ENCODE measurements at places on chromosomes 7 and 10.

- no peak for DNase-seq
Measured at GRCh38 chr10:12589291-12589690, 239.9 kb downstream of the CAMK1D start.

- no peak for DNase-seq
Measured at GRCh38 chr10:128808921-128809440, 658.1 kb upstream of the MGMT start.

- no peak for DNase-seq
Measured at GRCh38 chr7:132672200-132672990, 96.1 kb upstream of the PLXNA4 start.

GRCh38 chr10:124066781-124067714 is 26.4 kb downstream of the CHST15 start:
- no peak for DNase-seq

DNA sequence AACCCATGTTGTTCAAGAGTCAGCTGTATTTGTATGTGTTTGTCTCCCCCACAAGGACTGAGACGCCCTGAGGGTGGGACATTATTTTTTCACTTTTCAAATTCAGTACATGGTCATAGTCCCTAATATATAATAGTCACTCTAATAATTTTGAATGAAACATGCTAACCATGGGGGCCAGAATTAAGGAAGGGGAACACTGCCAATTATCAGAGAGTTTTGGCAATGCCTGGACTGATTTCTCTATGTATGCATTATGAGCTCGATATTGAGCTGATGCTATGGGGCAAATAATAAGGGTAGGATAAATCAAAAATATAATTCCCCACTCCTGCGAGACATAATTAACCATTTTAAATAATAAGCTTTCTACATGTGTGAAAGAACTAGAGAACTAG is 87.4 kb downstream of the CPED1 start:
- no peak for DNase-seq

DNA sequence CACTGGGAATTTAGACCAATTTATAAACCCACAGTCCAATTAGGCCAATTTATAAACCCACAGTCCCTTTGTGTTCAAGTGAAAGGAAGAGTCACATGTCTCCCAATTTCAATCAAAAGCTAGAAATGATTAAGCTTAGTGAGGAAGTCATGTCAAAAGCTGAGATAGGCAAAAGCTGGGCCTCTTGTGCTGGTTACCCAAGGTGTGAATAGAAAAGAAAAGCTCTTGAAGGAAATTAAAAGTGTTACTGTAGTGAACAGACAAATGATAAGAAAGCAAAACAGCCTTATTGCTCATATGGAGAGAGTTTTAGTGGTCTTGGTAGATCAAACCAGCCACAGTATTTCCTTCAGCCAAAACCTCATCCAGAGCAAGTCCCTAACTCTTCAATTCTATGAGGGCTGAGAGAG is 245.0 kb downstream of the HDAC9 start:
- DNase-seq, result no peak

DNA sequence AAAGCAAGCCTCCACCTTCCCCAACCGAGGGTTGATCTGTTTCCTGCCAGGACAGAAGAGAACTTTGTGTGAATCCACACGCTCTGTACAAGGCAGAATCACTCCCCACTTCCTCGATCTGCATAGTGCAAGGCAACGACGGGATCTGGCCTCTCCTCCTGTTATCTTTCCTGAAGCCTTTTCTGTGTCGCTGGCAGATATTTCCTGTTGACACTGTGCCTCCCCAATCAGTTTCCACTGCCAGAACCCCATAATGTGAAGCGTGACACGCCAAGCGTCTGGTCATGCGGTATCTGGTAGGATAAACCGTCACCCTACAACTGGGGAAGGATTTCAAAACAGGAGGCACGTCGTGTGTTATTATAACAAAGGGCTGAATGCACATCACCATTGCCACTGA is 57.2 kb downstream of the FAM171A1 start:
- DNase-seq, result no peak

DNA sequence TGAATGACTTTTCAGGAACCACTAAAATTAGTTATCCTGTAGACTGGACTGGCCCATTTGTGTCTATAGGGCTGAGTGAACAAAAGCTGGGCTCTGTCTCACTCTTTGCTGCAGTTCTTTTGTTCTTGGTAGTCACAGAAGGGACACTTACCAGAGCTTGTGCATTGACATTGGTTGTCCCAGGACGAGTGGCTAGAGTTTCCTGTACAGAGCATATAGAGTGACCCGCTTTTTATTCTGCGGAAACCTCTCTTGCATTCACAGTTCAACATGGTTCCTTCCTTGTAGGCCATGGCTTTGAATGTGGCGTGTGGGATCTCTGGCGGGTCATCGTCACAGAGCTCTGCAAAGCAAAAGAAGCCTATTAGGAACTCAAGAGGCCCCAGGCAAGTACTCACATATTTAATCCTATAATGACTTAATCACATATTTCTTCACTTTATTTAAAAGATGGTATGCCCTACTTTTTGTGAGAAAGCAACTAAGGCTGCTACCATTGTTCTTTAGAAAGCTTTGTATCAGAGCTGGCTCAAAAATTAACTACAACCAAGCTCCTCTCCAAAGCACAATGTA is 36.4 kb downstream of the IL2RA start:
- no peak for DNase-seq

DNA sequence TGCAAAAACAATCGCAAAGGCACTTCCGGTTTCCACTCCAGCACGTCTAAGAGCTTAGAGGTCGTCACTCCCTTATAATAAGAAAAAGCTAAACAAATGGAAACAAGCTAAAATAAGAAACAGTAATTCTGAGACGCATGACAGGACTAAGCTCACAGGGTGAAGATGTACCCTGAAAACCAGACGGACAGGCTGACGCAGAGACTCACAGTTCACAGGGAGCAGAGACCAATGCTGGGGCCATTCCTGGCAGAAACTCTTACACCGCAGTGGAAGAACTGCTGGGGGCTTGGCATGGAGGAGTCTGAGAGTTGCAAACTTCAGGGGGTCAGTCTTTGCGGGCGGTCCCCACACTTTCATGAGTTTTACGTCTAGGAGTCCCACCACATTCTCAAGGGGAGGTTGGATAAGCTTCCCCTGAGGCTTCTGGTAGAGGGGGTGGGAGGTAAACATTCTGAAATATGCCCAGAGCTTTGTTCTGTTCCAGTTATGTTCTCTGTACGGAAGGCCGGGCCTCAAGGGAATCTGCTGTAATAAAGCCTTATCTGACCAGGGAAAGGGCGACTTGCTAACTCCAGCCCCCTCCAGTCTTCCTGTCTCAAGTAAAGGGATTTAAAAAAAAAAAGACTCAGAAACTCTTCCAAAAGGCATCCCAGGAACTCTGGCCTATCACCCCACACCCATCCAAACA is 47.8 kb downstream of the BRI3 start:
- no peak for DNase-seq

GRCh38 chr7:132899833-132900232 is 182.1 kb downstream of the CHCHD3 start:
- DNase-seq, result no peak

DNA sequence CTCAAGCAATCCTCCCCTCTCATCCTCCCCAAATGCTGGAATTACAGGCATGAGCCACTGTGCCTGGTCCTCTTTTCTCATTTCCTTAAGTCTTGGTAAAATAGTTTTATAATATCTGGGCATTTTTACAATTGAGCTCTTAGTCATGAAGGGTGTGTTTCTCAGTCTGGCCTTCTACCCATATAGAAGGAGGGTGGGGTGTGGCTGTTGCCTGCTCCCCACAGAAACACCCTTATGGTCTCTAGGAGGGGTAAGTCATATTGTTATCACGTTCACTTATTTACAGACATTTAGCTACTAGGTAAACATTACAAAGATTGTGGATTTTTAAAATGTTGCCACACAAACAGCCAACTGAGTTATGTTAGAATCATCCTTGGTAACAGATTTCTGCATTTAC is 6.7 kb upstream of the OTUD1 start:
- no peak for DNase-seq

GRCh38 chr7:156576216-156577058 is 64.1 kb upstream of the RNF32 start:
- DNase-seq, result no peak

- DNase-seq, result no peak
Measured at GRCh38 chr7:158784270-158784669, 45.0 kb downstream of the ESYT2 start.

- DNase-seq, result no peak
Measured at GRCh38 chr10:100895896-100896295, 16.9 kb upstream of the SLF2 start.

- DNase-seq, result no peak
Measured at GRCh38 chr10:78506614-78507013, 473.0 kb downstream of the RPS24 start.

GRCh38 chr10:14602807-14603533 is 171.7 kb downstream of the FAM107B start:
- no peak for DNase-seq

Measured in CD4-positive, alpha-beta T cell treated with Interleukin-6 at 100 ng/mL for 8 hours (primary cell).